A549 treated with Hydrocortisone at 1 μM for 4 hours (cell line): ENCODE measurements at places on chromosomes 13 and 19. TPM values are rescaled to one million over a fixed set of nuclear protein-coding genes. Genes with fewer than 3 reads are reported as not detected.

SYNE4 gene
- 0.18 to 0.29 TPM (median 0.22 TPM) in 5 replicates for total RNA-seq

CPB2 gene
- total RNA-seq = not detected in 5 replicates

GARIN5A gene
- total RNA-seq = 1.4 to 2.5 TPM (median 2.2 TPM) in 5 replicates

TUBA3C gene
- not detected in 5 replicates for total RNA-seq

PEG3 gene
- not detected in 5 replicates for total RNA-seq

TSKS gene
- not detected in 5 replicates for total RNA-seq

C2CD4C gene
- 0.22 to 0.68 TPM (median 0.59 TPM) in 5 replicates for total RNA-seq

NTF4 gene
- total RNA-seq = 0.24 to 0.99 TPM (median 0.45 TPM) in 5 replicates

KLK2 gene
- 0.10 to 0.37 TPM (median 0.19 TPM) in 4 of 5 replicates, not detected in the other for total RNA-seq

IL11 gene
- 11.8 to 15.1 TPM (median 12.3 TPM) in 5 replicates for total RNA-seq

LRRC63 gene
- total RNA-seq = 0.08 TPM in 1 of 5 replicates, not detected in the others

MIPEP gene
- total RNA-seq = 19.6 to 28.1 TPM (median 26.9 TPM) in 5 replicates

F10 gene
- 0.31 TPM in 1 of 5 replicates, not detected in the others for total RNA-seq

GMIP gene
- total RNA-seq = 4.6 to 6.4 TPM (median 5.4 TPM) in 5 replicates

CABP5 gene
- total RNA-seq = not detected in 5 replicates

TMEM190 gene
- 1.1 to 2.0 TPM (median 1.4 TPM) in 5 replicates for total RNA-seq
